AG09309 (cell line): ENCODE measurements at places on chromosomes 12 and 14.
A peak's percentile ranks its signal among the peaks of the same experiment; 100 is the strongest.

- no peak for DNase-seq
Measured at GRCh38 chr12:41850046-41850445, 294.6 kb downstream of the GXYLT1 start.

DNA sequence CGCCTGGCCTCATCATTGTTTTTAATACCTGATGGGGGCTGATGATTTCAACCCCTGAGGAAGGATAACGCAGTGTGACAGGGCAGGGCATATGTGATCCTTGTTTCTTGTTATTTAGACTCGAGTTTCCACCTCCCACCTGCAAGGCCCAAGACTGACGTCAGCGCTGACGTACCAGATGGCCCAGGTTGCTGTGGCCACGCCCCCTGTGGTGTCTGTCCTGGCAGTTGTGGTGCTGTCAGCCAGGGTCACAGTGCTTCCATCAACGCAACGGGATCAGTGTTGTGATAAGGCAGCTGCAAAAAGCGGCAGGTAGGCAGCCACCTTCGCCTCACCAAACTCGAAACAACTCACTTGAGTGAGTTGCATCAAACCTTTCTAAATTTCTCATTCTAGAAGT lies 18.4 kb downstream of the DDX51 start:
- DNase-seq: no peak

GRCh38 chr12:130978785-130979184 lies 25.1 kb downstream of the ADGRD1 start:
- DNase-seq: no peak

DNA sequence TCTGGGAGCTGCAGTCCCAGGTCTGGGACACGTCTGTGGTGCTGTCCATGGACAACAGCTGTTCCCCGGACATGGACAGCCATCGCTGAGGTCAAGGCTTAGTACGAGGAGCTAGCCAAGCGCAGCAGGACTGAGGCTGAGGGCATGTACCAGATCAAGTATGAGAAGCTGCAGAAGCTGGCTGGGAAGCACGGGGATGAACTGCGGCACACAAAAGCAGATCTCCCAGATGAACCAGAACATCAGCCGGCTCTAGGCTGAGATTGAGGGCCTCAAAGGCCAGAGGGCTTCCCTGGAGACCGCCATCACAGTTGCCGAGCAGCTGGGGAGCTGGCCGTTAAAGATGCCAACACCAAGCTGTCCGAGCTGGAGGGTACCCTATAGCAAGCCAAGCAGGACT lies 375.3 kb downstream of the SEC23A start:
- DNase-seq: no peak

- DNase-seq: peak; percentile 1
Measured at GRCh38 chr14:31568671-31569070, 7.5 kb downstream of the NUBPL start.

DNA sequence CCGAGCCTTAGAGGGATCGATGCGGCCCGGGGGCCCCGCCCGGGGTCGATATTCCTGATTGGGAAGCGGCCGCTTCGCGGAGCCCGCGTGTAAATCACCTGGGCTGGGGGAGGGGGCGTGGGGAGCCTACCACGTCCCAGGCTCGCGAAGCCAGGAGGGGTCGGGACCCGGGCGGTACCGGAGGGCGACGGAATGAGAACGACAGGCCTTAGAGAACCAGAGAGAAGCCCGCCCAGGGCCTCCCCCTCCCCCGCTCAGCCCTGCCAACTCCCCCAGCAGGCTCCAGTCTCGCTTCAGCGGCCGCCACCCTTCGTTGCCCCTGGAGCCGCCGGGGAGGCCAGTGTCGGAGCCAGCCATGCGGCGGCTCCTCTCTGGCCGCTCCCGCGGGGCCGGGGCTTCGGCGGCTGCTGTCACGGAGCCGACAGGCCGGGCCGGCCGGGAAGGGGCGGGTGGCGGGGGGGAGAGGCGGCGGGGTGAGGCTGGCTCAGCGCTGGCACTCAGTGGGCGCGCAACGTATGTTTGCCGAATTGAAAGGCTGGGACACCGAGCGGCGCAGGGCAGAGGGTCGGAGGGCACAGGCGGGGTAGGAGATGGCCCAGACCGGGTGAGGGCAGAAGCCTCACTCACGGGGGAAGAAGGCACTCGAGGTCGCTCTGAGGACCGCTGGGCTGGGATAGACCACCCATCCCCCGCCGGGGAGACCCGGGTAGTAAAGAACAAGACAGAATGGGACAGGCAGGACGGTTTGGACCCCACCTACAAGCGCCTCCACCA lies 1.4 kb upstream of the DNAJC22 start:
- no peak for DNase-seq

GRCh38 chr12:124347805-124348658 lies 53.1 kb downstream of the RFLNA start:
- DNase-seq: no peak

DNA sequence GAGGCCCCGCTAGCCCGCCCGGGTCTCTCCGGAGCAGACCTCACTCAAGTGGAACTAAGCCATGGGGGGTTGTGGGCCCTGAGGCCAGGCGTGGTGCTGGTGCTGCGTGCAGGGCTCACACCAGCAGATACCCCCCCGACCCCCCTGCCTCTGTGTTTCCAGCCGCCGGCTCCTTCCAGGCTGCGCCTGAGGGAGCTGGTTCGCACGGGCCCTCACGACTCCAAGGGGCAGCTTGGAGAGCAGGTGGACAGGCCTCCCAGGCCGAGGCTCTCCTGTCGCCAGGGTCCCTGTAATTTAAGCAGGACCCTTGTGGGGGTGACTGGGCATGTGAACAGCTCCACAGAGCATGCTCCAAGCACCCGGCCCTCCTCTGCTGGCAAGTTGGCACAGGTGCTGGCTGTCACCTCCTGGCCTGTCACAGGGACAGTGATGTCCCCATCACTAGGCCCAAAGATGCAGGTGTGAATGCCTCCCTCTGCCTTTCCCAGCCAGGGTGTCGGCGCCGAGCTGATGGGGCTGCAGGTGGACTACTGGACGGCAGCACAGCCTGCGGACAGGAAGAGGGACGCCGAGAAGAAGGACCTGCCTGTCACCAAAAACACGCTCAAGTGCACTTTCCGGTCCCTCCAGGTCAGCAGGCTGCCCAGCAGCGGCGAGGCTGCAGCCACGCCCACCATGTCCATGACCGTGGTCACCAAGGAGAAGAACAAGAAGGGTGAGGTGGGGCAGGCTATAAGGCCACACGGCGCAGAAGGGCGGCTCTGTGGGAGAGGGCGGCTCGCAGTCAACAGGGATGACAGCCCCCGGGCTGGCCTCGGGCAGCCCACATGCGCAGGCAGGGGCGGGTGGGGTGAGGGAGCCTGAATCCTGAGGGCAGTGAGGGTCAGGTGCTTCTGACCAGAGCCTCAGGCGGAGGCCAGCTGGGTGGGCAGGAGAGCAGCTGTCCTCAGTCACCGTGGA lies 5.9 kb upstream of the TEX22 start:
- DNase-seq: no peak

- DNase-seq: peak; percentile 70
Measured at GRCh38 chr14:69133206-69134125, 19.5 kb downstream of the DCAF5 start.

GRCh38 chr12:82414926-82415325 lies 56.6 kb downstream of the METTL25 start:
- no peak for DNase-seq

GRCh38 chr12:68538726-68539614 lies 71.7 kb upstream of the RAP1B start:
- no peak for DNase-seq

- peak; percentile 5 for DNase-seq
Measured at GRCh38 chr14:30994681-30995620, 30.5 kb upstream of the AP4S1 start.

GRCh38 chr12:51864833-51865670 lies 16.5 kb upstream of the FIGNL2 start:
- DNase-seq: no peak

DNA sequence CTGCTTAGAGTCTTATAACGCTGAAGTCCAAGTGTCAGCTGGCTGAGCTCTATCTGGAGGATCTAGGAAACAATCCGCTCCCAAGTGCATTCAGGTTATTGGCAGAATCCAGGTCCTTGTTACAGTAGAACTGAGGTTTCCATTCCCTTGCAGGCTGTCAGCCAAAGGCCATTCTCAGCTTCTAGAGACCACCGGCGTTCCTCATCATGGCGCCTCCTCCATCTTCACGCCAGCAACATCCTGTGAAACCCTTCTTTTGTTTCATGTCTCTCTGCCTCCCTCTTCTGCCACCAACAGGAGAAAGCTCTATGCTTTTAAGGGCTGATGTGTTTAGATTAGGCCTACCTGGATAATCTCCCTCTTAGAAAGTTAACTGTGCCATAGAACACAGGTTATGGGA lies 133.0 kb upstream of the RASSF8 start:
- DNase-seq: no peak

DNA sequence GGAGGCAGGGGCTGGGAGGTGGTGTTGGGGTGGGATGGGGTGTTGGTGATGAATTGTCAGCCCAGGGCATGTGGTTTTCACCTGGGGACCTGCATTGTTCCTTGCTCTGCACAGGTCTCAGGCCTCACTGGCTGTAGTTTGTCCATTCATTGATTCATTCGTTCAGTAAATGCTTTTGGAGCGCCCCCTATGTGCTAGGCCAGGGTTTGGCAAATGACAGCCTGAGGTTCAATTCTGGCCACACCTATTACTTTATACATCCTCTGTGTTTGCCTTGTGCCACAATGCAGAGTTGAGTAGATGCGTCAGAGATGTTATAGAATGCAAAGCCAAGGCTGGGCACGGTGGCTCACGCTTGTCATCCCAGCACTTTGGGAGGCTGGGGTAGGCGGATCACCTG lies 4.7 kb downstream of the ADCK1 start:
- no peak for DNase-seq

DNA sequence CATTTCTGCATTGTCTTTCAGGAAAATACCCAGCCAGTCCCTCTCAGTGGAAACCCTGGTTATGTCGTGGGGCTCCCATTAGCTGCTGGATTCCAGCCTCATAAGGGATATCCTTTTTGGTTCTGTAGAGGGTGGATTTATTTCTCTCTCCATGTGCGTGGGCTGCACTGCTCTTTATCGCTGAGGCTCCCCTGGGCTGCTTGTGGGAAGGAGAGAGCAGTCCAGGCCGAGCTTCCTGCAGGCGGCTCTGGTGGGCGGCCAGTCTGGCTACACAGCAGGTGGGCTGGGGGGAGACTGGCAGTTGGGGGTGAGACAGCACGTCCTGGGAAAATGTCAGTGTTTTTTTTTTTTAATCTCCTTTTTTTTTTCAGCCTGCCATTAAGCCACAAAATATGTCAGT lies 27.6 kb downstream of the TCTN1 start:
- peak; percentile 2 for DNase-seq

- DNase-seq: peak; percentile 57
Measured at GRCh38 chr12:111413442-111414086, 7.8 kb downstream of the SH2B3 start.
